ENCODE measurements at places on chromosomes 3 and 15.

DNA sequence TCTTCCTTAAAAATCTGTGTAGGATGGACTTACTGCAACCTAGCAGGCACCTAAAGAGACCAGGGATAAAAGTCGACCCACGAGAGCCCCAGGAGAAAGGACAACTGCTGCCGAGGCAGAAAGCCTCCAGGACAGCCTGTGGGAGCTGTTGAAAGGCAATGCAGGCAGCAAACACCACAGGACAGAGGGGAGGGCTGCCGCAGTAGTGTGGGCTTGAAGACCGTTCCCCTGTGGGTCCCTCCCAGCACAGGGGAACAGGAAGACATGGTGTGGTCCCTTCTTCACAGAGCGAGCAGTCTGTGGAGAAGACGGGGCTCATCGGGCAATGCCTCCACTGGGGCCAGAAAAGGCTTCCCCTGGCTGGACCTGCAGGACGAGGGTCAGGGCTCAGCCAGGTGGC is 58.5 kb upstream of the GATA2 start:
- no peak for DNase-seq

DNA sequence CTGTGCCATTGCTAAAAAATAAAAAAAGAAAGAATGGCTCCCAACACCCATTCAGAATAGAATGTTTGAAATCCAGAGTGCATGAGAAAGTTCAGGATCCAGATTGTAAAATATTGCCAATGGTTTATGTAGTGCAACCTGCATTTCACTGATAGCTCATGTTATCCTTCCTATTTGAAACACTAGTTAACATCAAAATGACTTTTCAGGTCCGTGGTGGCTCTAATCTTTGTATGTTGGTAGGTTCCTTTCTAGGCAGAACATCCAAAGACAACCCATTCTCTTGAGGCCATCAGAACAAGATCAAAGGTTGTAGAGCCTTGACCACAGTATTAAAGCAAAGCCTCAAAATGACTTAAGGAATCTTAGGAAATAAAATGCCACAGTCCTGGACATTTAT is 51.0 kb downstream of the PLCL2 start:
- no peak for DNase-seq

GRCh38 chr3:147652651-147653366 is 243.6 kb downstream of the ZIC1 start:
- DNase-seq = no peak

GRCh38 chr3:141360888-141361598 is 7.3 kb upstream of the ZBTB38 start:
- no peak for DNase-seq

DNA sequence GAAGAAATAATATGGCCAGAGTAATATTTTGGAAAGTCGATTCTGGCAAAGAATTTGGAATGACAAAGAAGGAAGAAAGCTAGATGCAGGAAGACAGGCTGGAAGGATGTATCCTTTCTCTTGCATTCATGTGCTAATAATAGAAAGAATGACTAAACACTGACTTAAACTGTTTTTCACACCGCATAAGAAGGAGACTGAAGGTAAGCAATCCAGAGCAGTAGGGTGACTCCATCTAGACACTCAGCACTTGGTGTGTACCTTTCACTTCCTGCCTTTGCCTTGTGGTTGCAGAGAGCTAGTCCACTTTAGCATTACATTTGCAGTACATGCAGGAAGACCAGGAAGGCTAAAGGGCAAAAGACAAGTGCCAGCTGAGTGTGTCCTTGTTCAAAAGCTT is 234.6 kb downstream of the RBMS3 start:
- peak; percentile 20 for DNase-seq

DNA sequence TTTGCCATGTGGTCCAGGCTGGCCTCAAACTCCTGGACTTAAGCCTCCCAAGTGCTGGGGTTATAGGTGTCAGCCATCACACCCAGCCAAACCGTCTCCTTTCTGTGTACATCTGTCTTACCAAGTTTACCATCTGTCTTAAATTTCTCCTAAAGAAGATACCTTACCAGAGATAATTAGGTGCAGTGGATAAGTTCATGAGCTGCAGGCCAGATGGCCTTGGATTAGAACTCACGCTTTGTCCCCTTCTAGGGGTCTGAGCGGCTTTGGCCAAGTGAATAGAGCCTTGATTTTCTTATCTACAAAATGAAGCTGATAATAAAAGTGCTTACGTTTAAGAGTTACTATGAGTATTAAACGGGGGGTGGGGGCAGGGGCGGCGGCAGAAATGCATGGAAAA is 103.9 kb downstream of the SUCLG2 start:
- no peak for DNase-seq

DNA sequence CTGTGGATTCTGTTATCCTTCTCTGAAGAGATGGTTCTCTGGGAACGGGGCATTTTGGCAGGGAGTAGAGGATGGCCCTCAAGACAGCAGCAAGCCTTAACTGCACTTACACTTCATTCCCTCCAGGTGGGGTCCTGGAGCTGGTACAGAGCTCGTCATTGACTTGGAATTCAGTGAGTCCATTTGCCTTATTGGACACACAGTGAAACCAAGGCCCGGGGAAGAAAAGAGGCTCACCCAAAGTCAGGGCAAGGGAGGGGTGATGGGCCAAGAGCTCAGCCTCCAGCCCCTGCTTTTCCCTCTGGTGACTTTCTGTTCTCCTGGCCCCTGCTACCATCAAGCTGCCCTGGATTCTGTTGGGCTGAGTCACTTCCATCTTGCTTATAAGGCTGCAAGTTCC is 125.6 kb downstream of the ETFA start:
- DNase-seq = peak; percentile 61

DNA sequence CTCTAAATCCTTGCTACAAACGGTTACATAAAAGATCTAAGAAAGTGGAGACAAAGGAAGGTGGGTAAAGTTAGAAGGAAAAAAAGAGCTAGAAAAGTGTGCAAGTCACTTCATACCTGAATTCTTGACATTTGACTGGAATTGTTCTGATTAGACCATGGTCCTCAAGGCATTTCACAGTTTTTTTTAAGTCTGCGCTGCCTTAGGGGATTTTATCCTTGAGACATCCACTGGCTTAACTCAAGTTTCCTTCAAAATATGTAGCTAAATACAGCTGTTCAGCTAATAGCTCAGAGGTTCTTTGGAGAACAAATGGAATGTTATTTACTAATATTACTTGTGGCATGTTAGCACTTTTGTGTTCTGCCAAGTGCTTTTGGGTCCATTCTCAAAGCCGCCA is 236.9 kb downstream of the TP63 start:
- no peak for DNase-seq

DNA sequence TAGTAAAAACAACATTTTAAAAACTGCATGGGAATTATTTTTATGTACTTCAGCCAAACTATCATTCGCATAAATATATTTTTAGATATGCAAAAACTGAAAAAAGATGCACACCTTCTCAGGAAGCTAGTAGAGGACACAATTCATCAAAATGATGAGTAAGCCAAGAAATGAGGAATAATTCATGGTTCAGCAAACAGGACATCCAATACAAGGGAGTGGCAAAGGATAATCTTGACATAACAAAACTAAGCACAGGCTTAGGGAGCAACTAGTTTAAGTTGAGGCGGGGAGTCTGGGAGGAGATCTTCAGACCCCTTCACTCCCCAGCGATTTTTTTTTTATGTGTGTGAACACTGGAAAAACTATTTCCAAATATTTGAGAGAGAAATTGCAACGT is 93.7 kb downstream of the ZNF280D start:
- no peak for DNase-seq

DNA sequence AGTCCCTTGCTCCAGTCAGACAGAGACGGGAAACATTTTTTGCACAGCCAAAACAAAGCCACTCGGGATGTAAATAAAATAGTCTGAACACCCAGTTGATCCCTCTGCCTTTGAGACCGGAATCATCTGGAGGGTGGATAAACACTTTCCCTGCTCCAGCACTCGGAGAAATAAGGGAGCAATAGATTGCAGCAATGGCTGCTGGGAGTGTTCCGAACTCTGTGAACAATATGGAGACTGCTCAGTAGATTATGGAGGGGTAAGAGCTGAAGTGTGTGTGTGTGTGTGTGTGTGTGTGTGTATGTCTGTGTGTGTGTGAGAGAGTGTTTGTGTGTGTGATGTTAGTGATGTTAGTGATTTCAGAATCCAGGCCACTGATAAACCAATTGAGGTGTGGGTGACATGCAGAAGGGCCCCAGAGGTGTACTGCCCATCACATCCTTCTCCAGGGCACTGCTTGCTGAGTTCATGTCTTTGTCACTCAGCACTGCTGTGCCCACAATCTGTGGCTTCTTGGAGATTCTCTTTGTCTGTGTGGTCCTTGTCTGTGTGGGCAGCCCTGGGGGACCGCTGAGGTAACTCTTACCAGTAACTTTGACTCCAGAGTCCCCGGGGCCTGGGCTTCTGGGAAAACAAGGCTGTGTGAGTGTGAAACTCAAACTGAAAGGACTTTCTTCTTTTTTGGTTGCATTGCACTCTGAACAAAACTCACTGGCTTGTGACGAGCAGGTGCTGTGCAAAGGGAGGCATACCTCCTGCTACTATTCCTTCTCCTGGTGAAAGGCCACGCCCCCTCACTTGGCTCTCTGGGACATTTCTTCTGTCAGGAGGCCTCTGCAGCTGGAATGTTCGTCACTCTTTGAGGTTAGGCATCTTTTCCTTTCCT is 23.0 kb downstream of the CRYGS start:
- DNase-seq = no peak

- DNase-seq = no peak
Observed at GRCh38 chr3:73665286-73665685, 40.5 kb upstream of the PDZRN3 start.

- DNase-seq = peak; percentile 52
Observed at GRCh38 chr3:60555686-60556354, 695.4 kb downstream of the FHIT start.

GRCh38 chr3:184711493-184712247 is at the start of gene MAGEF1:
MAGEF1 (minus strand) TSS chr3:184712064; CDS start chr3:184711821, 243 bp downstream.
- peak; percentile 61 for DNase-seq

DNA sequence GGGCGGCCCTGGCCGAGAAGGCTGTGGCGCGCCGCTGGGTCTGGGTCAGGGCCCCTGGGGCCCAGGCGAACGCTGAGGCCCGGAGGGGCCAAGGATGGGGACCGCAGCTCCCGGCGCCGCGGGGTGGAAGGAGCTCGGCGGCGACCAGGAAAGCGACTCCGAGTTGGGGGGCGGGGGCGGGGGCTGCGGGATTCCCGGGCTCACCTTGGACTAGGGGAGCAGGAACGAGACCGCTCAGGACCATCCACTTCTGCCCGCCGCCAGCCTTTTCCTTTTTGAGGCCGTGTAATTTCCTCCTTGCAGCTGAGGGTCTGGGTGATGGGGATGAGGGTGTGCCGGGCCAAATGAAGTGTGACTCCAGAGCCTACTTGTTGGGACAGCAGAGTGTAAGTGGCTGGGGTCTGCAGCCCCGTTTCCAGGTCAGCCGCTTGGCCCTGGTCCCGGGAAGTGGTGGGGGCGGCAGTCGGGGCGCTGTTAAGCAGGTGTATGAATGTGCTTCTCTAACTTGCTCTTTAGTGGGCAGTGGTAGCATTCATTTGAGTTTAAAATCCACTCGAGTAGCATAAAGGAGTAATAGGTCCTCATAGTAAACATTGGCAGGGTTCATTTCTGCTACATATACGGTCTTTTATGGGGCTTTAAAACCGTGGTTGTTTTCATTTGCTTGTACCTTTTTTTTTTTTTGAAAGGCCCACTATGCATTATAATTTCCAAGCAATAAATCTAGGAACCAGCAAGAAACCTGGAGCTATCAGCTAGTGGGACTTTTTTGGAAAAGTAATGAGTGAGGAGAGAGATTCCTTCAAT is 717 bp downstream of the PXK start:
- DNase-seq = no peak
